ENCODE measurements at places on chromosomes 5 and 9.

DNA sequence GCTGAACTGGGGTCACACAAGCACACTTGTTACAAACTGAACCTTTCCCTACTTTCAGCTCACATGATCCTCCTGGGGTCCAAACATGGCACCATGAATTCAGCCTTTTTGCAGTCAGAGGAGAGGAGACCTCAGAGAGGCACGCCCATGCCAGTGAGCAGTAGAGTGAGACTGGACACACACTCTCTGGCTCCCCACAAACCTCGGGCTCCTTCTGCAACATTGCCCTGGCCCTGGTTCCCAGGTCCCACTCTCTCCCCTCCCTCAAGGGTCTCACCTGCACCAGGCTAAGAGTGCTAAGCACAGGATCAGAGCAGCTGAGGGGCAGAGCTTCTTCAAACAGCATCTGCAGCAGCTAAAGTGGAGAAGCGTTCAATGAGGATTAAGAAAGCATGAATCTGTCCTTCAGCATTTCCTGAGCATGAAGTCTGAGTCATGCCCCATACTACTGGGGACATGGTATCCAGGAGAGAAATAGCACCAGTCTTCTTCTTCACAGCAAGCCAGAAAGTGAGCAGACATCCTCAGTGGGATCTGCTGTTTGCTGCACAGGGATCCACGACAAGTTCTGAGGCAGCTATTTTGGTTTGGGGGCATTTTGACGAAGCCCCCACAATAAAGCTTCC is 27.2 kb downstream of the SLC35A4 start:
- DNase-seq, result no peak

GRCh38 chr9:134651226-134651905 is 9.8 kb downstream of the COL5A1 start:
- DNase-seq, result no peak

GRCh38 chr5:176564002-176564401 is 14.9 kb downstream of the CDHR2 start:
- no peak for DNase-seq

GRCh38 chr9:69049094-69049493 is 13.5 kb downstream of the FXN start:
- DNase-seq, result no peak

DNA sequence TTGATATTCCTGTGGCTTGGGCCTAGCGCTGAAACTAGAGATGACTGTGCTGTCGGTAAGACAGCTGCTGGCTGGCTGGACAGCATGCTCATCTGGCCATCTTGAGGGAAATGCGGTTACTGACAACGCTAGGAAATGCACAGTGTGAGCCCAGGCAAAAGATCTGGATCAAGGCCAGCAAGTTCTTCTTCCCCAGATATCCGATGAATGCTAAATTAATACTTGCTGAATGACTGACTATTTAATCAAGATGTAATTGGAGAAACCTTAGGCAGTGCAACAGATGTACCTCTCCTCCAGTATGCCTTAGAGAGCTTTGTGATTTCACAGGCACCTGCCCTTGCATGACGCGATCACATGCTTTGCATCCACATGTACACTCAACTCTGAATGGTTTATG is 659.1 kb downstream of the EFNA5 start:
- no peak for DNase-seq

- no peak for DNase-seq
Measured at GRCh38 chr5:173514661-173515060, 101.8 kb downstream of the BOD1 start.

DNA sequence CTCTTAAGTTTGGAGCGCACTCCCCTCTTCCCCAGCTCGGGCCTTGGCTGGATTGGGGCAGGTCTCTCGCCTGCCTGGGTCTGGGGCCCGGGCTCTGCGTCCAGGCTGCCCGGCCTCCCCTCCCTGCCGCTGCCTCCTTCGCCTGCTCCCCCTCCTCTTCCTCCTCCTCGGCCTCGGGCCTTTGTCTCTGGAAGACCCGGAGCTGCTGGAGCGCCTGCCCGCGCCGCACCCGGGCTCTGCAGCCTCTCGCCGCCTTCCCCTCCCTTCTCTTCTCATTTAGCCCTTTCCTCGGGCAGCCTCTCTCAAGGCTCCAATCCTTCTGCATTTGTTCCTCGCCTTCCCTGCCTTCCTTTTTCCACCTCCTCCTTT is 218.5 kb downstream of the C9orf50 start:
- DNase-seq, result no peak

- DNase-seq, result no peak
Measured at GRCh38 chr5:20446121-20446520, 458.1 kb upstream of the CDH18 start.

GRCh38 chr9:112945620-112946208 is 55.0 kb upstream of the SLC46A2 start:
- DNase-seq, result no peak

DNA sequence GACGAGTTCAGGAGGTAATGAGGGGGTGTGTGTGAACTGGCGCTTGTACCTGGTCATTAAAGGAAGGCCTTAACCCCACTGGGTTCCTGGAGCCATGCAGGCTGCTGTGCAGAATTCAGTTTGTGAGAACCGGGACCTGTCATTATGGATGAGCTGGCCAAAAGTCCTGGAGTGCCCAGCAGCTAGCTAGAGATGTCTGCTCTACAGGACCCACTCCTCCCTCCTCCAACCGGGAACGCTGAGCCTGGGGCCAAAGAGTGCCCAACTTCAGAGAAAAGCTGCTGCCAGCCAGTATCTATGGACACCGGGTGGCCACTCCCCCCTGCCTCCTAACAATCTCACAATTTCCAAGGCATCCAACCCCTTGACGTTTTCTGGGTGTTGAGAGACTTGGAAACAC is 1.2 kb downstream of the ENTREP1 start:
- DNase-seq, result no peak

- no peak for DNase-seq
Measured at GRCh38 chr9:69060766-69061165, 25.2 kb downstream of the FXN start.

DNA sequence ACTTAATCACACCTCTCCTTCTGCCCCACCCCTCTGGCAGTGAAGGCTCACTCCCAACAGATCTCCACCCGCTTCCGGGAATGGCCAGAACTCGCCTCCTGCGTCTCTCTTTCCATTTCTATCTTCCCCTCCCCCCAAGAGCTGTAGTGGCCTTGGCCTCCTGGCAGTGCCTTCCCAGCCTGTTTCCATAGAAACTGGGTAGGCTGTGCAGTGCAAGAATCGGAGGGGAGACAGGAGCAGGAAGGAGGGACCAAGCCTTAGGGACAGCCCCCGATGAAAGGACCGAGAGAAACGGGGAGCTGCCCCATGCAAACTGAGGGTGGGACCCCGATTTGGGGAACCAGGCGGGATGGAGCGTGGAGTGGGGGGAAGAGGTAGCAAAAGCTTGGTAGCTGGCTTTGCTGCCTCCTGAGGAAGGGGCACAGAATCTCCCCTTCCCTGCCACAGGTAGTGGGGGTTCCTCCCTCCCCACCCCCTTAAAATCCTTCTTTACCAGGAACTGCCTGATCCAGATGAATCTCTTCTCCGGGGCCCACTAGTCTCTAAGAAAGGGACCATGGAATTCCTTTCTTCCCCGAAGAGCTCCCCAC is 4.5 kb upstream of the PCDH1 start:
- DNase-seq, result no peak

Measured in activated naive CD4-positive, alpha-beta T cell (primary cell).